ENCODE measurements at places on chromosomes 4 and X.

DNA sequence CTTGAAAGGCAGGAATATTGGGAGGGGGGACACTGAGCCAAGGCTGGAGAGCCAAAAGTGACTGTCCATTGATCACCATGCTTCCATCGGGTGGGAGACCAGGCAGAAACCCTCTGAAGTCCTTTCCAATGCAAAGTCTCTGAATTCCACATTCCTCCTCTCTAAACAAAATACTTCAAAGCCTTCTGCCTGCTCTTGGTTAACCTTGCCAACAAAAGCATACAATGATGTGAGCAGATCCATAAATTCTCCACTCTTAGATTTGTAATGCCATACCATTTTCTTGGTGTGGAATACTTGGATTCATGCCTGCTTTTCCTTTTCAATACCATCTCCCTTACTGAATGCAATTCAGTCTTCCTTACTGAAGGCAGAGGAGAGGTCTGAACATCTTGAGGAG, 74.1 kb upstream of the FAM9B start:
- DNase-seq, result no peak

DNA sequence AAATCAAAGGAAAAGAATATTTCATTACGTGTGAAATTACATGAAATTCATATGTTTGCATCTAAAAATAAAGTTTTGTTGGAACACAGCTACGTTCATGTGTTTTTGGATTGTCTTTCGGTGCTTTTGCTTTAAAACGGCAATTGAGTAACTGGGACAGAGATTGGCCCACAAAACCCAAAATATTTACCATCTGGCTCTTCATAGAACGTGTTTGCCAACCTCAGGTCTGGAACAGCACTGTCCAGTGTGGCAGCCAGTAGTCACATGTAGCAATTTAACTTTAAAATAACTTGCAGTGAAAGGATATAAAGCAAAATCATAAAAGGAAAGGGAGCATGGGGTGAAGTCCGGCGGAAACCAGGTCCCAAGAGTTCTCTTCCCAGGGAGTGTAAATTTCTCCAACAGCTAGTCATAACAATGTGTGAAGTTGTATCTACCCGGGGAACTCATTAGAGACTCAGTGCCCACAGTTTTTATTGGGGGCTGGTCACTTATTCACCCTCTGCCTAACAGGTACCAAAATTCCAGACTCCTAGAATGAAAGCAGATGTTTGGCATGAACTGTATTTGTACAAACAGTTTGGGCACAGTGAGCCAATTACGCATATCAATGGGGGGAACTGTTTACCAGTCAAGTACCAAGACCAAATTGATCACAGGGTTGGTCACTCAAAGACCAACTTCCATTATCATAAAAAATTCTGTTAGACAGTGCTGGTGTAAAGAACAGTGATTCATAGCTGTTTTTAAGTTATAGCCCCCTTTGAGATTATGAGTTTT, 10.3 kb downstream of the OCIAD1 start:
- no peak for DNase-seq

GRCh38 chrX:17082831-17083230, 136.4 kb downstream of the REPS2 start:
- no peak for DNase-seq

- DNase-seq, result no peak
Measured at GRCh38 chr4:16668488-16668887, 230.0 kb downstream of the LDB2 start.

DNA sequence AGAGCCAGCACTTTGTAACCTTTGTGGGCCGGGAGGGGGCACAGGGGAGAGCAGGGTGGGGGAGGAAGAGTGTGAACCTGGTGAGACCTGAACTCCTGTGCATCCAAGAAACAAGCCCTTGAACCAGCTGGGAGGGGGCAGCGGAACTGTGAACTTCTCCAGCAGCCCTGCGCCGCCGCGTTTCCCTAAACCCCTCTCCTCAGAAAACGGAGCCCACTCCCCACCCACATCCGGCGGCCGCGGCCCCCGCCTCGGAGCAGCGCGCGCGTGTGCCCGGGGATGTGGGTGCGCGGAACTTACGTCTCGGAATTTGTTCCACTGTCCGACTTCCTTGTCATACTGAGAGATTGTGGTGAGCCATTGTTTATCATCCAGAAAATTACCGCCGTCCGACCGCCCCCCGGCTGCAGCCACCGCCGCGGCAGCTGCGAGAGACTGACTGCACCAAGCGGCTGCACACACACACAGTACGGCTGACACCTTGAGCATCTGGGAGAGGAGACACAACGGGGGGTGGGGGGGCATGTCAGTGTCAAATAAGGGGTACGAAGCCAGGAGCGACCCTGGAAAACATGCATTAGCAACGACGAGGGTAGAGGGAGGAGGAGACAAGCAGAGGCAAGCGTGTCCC, 494 bp downstream of the SPOCK3 start:
- no peak for DNase-seq

DNA sequence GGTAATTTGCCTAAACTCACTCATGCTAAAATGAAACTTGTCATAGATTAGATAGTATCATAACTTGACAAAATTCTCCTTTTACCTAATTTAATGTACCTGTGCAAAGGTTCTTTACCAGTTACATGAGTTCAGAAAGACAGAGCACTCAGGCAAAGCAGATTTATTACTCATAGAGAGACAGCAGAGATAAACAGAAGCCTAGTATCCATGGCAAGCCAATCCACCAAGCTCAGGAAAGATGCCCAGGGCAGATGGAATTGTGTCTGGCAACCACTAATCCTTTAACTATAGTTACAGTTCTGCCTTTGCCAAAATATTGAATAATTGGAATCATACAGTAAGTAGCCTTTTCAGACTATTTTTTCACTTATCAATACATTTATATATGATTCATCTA, 826.2 kb downstream of the TECRL start:
- no peak for DNase-seq

- DNase-seq, result no peak
Measured at GRCh38 chr4:127975121-127975770, 10.0 kb downstream of the ABHD18 start.

DNA sequence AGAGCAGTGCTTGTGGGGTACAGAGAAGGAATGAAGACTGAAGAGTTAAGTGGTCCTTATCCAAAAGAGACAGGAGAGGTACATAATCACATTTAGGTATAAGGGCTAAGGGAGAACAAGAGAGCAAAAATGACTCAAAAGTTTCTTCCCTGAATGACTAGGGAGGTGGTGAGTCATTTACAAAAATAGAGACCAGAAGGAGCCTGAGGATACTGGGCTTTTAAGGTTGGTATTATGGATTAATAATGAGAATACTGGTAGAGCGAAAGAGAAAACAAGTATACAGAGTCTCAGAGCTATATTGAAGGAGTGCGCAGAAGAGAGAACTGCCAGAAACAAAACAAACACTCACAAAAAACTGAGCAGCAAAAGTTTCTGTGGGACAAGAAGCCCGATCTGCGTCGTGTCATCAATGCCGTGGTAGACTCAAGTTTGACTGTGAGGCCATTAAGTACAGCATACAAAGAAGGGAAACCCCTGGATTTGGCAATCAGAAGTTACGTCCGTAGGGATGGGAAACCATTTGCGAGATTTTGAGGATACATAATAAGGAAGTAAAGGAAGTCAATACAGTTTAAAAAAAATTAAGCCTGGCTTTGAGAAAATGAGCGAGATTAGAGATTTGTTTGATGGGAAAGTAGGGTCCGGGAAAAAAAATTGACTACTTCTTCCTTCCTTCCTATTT, 129.1 kb upstream of the STIM2 start:
- DNase-seq, result no peak

- DNase-seq, result no peak
Measured at GRCh38 chrX:124293810-124294209, 38.6 kb upstream of the TEX13D start.

- no peak for DNase-seq
Measured at GRCh38 chr4:180394730-180395129, 1848.5 kb upstream of the TENM3 start.

- no peak for DNase-seq
Measured at GRCh38 chr4:113643505-113643904, 118.0 kb downstream of the CAMK2D start.

DNA sequence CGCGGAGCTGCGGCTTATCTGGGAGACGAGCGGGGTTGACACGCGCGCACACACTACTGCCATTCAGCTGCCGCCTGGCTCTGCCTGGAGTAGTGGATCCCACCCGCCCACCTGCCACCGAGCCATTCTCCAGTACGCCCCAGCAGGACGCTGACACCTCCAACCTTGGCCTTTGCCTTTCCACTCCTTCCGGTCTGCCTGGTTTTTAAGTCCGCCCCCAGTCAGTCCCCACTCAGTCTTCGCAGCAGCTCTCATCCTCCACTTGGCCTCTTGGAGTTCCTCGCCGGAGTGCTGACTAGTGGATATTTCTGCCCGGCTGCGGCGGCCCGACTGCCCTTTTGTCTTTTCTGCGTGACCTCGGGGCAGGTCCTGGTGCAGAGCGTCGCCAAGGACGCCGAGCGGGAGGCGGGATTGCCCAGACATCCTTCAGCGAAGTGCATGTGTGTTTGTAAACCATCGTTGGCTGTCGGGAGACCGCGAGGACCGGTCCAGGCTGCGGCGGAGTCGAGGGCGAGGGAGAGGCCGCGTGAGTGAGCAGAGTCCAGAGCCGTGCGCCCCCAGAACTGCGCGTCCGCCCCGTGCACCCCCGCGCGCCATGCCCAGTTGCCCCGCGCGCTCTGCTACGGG, 1.1 kb downstream of the SLIT2 start:
- DNase-seq, result peak; percentile 7

DNA sequence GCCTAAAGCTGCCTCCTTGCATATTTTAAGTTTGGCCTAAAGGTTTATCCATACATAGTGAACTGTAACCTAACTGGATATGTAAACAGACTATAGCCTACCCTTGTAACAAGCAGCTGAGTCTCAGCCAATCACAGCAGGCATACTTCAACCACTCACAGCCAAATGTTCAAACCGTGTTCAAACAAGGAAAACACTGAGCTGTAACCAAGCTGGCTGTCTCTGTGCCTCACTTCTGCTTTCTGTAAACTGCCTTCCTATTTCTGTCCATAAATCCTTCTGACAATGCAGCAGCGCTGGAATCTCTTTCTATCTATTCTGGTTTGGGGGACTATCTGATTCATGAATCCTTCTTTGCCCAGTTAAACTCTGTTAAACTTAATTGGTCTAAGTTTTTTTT, 16.4 kb downstream of the DSPP start:
- DNase-seq, result no peak

- no peak for DNase-seq
Measured at GRCh38 chrX:68666580-68666979, 19.1 kb downstream of the STARD8 start.

DNA sequence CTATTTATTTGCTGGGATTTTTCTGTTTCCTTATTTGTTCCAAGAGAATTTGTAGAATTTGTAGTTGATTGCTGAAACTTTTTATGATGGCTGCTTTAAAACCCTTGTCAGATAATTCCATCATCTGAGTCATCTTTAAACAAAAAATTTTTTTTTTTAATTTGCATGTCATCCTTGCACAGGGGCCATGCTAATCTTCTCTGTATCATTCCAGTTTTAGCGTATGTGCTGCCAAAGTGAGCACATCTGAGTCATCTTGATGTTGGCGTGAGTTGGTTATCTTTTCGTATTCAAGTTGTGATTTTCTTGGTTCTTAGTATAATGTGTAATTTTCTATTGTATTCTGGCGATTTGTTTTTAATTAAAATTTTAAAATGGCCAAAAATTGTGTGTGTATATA, 18.7 kb upstream of the ZNF157 start:
- DNase-seq, result no peak

- peak; percentile 88 for DNase-seq
Measured at GRCh38 chrX:49199906-49200771, at the start of gene SYP. TSS of gene SYP (minus strand) at chrX:49200193. CDS start at chrX:49200186, 7 bp downstream.

DNA sequence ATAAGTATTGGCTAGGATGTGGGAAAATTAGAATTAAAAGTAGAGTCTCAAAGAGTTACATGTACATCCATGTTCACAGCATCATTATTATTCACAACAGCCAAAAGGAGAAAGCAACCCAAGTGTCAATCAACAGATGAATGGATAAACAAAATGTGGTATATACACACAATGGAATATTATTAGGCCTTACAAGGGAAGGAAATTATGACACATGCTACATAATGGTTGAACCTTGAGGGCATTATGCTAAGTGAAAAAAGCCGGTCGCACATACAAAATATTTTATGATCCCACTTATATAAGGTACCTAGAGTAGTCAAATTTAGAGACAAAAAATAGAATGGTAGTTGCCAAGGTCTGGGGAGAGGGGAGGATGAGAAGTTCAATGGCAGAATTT, 80.1 kb downstream of the HUWE1 start:
- DNase-seq, result no peak

DNA sequence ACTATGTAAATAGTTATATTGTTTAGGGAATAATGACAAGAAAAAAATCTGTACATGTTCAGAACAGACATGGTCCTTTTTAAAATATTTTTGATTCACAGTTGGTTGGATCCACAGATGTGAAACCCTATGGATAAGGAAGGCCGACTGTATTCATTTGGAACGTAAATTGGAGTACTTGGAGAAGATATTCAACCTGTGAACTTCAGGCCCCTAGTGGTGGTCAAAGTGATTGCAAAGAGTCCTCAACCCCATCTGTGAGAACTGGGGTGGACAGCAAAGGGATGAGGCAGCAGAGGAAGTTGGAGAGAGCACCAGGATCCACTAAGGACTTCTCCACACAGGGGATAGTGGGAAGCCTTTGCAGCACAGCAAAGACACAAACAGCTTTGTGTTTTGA, 6.2 kb upstream of the CXCL13 start:
- no peak for DNase-seq

DNA sequence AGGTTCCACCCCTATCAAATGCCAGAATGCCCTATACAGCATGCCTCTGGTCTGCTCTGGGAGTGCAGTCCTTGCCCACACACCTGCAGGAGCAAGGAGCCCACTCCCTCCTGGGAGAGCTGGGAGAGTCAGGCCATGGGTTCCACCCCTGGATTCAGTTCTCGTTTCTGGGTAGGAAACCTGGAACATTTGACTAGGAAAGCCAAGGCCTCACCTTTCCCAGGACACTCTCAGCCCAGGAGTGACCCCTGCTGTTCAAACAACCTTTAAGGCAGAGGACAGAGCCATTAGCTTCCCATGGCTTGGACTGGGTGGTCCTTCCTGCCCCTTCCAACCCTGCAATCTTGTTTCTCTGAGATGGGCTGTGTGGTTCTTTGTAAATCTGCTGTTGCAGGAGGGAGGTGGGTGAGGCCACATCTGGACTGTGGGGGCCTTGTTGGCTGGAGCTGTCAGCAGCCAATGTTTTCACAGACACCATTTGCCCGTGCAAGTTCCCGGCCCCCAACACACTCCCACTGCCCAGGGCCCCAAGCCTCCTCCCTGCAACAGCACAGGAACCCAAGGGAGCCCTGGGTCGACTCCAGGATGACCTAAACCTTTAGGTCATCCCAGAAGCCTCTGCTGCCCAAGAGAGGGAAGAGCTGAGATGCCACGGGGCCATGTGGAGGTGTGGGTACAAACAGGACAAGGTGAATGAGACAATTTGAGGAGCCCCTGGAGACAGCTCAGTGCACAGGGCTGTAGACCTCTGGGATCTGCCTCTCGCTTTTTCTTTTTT, 104.4 kb downstream of the PJA1 start:
- no peak for DNase-seq

- DNase-seq, result no peak
Measured at GRCh38 chrX:9311421-9312160, 153.3 kb upstream of the TBL1X start.
